ENCODE measurements at places on chromosomes 12 and 14. TPM values are rescaled to one million over a fixed set of nuclear protein-coding genes. Genes with fewer than 3 reads are reported as not detected.

Gene ATF7IP
- polyA plus RNA-seq: 28.8 TPM

GRCh38 chr14:50383618-50384225 lies 13.0 kb downstream of the CDKL1 start:
- no peaks in the 10 kb centered on the region for H3K36me3 ChIP-seq
- no peaks in the 10 kb centered on the region for H3K27me3 ChIP-seq
- DNase-seq: peak; percentile 25

Gene TOX4
- polyA plus RNA-seq: 50.8 TPM

DNA sequence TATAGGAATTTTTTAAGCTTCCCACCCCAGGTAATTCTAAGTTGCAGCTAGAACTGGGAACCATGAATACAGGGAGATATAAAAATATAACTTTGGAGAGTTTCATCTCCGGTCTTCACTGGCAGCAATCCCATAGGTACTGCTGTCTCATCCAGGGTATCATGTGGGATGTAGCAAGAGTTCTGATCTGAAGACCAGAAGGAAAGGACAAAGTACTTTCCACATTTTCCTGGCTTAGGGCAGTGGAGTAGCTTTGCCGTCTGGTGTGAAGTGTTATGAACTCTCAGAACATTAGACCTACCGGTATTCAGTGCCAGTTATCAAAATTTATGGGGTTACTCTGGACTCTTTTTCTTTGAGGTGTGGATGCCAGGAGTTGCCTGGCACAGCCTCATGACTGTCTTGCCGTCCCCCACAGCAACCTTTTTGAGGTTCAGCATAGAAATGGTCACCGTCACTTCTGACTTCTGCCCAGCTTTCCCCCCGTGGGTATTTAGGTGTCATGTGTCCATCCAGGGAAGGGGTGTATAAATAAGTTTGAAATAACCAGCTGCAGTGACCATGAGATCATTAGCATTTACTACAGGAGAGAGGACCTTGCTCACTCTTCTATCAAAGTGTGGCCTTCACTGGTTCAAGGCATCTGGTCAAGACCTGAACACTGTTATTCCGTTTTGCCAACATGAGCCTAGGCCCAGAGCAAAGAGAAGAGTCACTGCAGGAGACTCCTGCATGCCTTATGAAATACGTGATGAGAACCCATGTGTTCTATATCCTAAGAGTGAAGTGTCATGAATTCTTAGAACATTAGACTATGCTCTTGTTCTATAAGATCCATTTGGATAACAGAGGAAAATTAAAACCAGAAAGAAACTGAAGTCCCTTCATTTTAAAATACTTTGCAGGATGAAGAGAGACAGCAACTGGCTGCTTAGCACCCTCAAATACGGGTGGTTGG lies 22.2 kb downstream of the TMEM233 start:
- H3K4me3 ChIP-seq: no peak overlapping the region
- H3K4me1 ChIP-seq: no peaks in the 10 kb centered on the region
- no peaks in the 10 kb centered on the region for H3K36me3 ChIP-seq
- no peak for DNase-seq
- no peak overlapping the region for H3K27ac ChIP-seq

Gene HPD
- 9.2 TPM for polyA plus RNA-seq

Gene LTB4R2
- polyA plus RNA-seq: 0.92 TPM

DNA sequence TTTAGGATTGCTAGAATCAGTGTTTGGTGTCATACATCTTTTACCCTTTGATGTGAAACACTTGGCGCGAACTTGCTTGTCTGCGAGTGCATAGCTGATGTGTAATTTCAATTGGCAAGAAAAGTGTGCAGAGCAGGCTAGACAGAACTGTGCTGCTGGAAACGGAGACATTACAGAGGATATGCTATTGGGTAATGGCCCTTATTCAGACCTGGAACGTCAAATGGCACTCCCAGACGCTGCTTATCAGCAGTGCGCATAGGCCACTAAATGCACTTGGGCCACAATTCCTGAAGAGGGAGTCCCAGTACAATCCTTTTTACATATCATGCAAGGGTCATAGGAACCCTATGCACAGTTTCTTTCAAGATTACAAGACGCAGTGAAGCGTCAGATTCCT lies 15.7 kb upstream of the SLC10A1 start:
- no peaks in the 10 kb centered on the region for H3K27me3 ChIP-seq
- H3K4me1 ChIP-seq: no peaks in the 10 kb centered on the region
- no peak overlapping the region for H3K27ac ChIP-seq
- H3K4me3 ChIP-seq: no peak overlapping the region
- H3K36me3 ChIP-seq: no peaks in the 10 kb centered on the region

DNA sequence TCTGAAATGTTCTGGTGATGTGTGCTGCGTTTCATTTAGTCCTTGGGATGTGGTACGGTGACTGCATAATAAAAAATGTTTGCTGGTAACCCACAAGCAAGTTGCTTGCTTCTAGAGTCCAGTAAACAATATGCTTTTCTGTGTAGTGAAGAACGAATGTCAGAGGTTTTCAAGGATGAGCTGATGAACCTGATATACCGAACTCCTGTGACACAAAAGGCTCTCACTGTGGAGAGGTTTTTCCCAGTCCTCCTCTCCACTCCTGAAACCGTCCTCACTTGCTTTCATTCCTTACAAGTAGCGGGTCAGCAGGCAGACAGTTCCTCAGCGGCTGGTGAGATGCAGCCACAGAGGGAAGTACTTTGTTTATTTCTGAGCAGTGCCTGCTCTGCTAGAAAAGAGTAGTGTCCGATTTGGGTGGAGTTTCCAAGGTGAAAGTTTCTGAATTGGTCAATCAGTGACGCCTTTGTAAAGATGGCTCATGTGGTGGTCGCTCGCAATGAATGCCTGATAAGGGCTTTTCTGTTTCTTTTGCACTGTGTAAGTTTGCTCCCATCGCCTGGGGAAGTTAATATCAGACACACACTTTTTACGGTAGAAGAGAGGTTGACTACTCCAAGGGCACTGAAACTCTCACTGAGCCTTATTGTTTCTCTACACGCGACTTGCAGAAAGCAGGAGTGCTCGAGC lies 3.0 kb downstream of the ETV6 start:
- peak; percentile 20 for DNase-seq
- peak overlapping the region; percentile 97 for H3K27ac ChIP-seq
- H3K36me3 ChIP-seq: no peaks in the 10 kb centered on the region
- peak overlapping the region; percentile 12 for H3K4me3 ChIP-seq
- H3K4me1 ChIP-seq: peaks cover 10% of the 10 kb centered on the region

DNA sequence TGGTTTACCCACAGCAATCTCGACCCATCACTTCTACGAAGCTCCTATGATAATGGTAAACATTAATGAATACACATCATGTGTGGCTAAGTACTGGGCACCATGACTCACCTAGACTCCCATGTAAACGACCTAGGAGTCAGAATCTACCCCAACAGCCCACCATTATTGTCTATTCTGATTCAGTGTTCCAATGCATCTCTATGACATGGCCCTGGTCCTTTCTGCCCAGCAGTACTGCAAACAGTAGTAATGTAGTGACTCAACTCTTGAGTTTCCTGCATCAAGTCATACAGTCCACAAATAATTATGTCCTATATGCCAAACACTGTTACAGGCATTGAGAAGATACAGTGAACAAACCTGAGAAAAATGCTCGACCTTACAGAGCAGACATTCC lies 14.6 kb downstream of the GTF2A1 start:
- no peaks in the 10 kb centered on the region for H3K36me3 ChIP-seq
- no peak for DNase-seq
- no peak overlapping the region for H3K4me3 ChIP-seq
- no peaks in the 10 kb centered on the region for H3K27me3 ChIP-seq
- H3K27ac ChIP-seq: no peak overlapping the region

Gene TAS2R8
- polyA plus RNA-seq: not detected

GRCh38 chr12:77058740-77059139 lies 6.6 kb downstream of the E2F7 start:
- no peak for DNase-seq
- H3K4me1 ChIP-seq: peaks cover 3% of the 10 kb centered on the region
- H3K36me3 ChIP-seq: no peaks in the 10 kb centered on the region
- no peaks in the 10 kb centered on the region for H3K27me3 ChIP-seq

- H3K4me3 ChIP-seq: no peak overlapping the region
- DNase-seq: peak; percentile 88
- H3K27me3 ChIP-seq: no peaks in the 10 kb centered on the region
- H3K27ac ChIP-seq: no peak overlapping the region
- peaks cover 12% of the 10 kb centered on the region for H3K4me1 ChIP-seq
These were observed 25.0 kb downstream of the HIP1R start for GRCh38 chr12:122860040-122860853.

Gene DENND5B
- polyA plus RNA-seq: 9.9 TPM

GRCh38 chr14:103724116-103724515 lies 8.5 kb downstream of the ZFYVE21 start:
- H3K27ac ChIP-seq: no peak overlapping the region
- H3K4me1 ChIP-seq: peaks cover 10% of the 10 kb centered on the region
- no peak overlapping the region for H3K4me3 ChIP-seq
- DNase-seq: no peak
- H3K27me3 ChIP-seq: no peaks in the 10 kb centered on the region

- H3K36me3 ChIP-seq: peaks cover 3% of the 10 kb centered on the region
- no peaks in the 10 kb centered on the region for H3K4me1 ChIP-seq
- DNase-seq: no peak
These were observed 25.9 kb downstream of the PPP4R3A start for GRCh38 chr14:91484186-91484585.

Gene ADAM21
- polyA plus RNA-seq: 1.1 TPM

- H3K4me1 ChIP-seq: peaks cover 16% of the 10 kb centered on the region
- no peak overlapping the region for H3K27ac ChIP-seq
- no peak overlapping the region for H3K4me3 ChIP-seq
- no peaks in the 10 kb centered on the region for H3K27me3 ChIP-seq
These were observed 60.6 kb downstream of the DAAM1 start for GRCh38 chr14:59249029-59249428.

DNA sequence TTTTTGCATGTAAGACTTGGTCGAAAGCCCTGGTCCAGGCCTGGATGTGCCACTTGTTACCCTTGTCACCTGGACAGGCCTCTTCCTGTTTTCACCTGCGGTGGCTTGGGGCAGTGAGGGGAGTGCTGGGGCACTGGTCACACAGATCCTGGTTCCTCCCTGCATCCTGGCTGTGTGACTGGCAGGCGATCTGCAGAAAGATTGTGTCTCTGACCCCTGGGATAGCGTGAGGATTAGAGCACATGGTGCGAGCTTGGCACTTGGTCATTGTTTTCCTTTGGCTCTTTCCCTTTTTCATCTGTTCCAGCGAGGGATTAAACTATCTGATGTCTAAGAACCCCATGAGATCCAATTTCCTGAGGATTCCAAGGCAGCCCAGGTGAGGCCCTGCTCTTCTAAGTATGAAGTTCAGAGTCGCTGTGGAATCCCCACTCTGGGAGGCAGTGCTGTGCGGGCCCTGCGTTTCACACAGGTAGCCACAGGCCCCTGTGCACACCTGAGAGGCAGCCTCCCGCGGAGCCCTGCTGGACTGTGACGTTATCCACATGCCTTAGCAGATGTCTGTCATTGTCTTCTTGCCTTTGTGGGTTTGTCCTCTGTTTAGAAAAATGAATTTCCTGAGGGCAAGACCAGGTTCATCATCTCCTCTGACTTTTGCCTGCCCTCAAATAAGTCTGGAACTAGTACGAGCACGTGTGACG lies 288.4 kb downstream of the CACNA1C start:
- H3K36me3 ChIP-seq: no peaks in the 10 kb centered on the region
- H3K27me3 ChIP-seq: no peaks in the 10 kb centered on the region
- no peak overlapping the region for H3K4me3 ChIP-seq
- peak overlapping the region; percentile 53 for H3K27ac ChIP-seq
- H3K4me1 ChIP-seq: peaks cover 35% of the 10 kb centered on the region

DNA sequence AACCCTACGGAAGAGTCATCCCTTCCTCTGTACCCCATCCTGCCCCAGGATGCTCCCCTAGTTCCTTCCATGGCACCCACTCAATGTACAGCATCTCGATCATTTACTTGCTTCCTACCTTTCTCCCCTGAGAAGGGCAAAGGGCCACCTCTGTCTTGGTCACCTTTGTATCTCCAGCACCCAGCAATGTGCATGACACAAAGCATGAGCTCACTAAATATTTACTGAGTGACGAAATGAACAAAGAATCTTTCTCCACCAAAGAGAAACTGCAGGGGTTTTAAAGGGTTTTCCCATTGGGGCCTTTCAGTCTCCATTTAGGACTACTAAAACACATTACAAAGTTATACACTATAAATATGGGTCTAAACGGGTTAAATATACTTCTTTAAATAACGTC lies 30.6 kb downstream of the ATG14 start:
- H3K27ac ChIP-seq: peak overlapping the region; percentile 95
- no peaks in the 10 kb centered on the region for H3K27me3 ChIP-seq
- H3K4me1 ChIP-seq: no peaks in the 10 kb centered on the region
- H3K4me3 ChIP-seq: no peak overlapping the region
- DNase-seq: peak; percentile 27

DNA sequence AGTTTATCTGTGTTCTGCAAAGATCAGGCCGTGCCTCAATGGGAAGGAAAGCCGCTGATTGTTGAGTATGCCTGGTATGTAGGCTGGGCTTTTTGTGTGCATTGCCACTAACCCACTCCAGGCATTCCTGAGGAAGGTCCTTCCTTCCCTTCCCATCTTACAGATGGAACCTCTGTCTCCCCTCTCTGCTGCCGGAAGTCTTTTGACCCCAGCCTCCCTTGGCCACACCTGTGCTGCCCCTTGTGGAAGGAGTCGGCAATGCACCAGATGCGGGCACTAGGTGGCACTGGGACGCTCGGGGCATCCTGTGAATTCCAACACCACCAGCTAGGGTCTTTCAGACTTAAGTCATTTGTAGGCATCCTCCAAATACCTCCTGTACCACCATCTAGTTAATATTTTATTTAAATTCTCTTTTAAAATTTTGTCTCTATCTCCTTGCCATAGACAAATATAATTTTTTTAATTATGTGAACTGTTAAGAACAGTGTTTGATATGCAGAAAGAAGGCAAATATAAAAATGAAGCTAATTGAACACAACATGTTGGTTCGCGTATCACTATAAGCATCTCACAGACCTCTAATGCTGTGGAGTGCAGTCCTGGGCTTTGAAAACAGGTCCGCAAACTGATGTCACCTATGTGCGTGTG lies 99.6 kb downstream of the RIN3 start:
- H3K27me3 ChIP-seq: no peaks in the 10 kb centered on the region
- DNase-seq: no peak
- no peaks in the 10 kb centered on the region for H3K4me1 ChIP-seq
- no peak overlapping the region for H3K27ac ChIP-seq
- no peaks in the 10 kb centered on the region for H3K36me3 ChIP-seq

Gene LBHD2
- not detected for polyA plus RNA-seq

DNA sequence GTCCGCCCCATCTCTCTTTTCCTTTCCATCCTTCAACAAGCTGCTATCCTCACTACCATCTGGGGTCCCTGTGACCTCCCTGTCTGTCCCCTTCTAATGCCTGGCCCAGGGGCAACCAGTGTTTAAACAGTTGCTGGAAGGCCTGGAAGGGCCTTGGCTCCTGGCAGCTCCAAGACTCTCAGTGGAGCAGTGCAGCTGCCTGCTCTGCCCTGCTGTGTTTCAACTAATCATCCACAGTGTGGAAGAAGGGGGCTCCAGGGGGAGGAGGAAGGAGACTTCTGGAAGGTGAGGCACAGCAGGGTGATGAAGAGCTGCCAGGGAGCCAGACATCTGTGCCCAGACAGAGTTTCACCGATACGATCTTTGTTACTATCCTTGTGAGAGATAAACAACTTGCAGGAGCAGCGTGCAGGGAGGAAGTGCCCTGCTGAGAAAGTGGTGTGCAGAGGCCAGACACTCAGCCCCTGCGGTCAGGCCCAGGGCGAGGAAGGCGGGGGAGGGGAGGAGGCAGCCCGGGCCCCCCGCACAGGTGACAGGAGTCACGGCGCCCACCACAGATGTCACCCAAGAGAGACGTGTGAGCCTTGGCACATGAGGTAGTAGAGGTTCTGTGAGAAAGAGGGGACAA lies 1061.8 kb downstream of the BCL11B start:
- H3K4me3 ChIP-seq: no peak overlapping the region
- no peaks in the 10 kb centered on the region for H3K36me3 ChIP-seq
- no peak for DNase-seq
- peaks cover 13% of the 10 kb centered on the region for H3K27me3 ChIP-seq

Gene NEUROD4
- polyA plus RNA-seq: not detected
